ENCODE measurements at places on chromosomes 5 and 9.

DNA sequence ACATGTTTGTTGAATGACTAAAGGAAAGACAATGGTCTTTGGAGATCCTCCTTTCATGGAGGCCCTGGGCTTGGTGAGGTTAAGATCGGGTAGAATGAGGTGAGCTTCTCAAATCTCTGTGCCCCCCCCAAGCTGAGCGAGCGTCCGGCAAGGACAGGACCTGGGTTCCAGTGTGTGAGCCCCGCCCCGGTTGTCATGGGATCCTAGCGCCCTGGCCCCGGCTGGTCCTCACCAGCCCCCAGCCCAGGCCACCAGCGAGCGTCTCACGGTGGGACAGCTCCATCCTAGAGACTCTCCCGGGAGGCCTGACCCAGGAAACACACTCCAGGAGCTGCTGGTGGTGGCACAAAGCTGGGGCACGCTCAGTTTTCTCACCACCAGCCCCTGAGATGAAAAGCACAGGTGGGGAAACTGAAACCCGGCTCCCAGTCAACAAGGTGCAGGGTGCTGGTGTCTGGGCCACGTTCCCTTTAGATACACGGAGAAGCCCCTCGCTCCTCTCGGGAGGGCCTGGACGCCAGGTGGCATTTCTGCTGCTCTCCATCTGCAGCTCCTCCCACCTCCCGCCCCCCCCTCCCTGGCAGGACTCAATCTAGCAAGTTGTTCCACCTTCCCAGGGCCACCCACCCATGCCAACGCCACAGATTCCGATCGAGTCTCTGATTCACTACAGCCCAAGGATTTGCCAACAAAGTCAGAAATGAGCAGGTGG is 131.3 kb upstream of the PPP1R26 start:
- DNase-seq: no peak

DNA sequence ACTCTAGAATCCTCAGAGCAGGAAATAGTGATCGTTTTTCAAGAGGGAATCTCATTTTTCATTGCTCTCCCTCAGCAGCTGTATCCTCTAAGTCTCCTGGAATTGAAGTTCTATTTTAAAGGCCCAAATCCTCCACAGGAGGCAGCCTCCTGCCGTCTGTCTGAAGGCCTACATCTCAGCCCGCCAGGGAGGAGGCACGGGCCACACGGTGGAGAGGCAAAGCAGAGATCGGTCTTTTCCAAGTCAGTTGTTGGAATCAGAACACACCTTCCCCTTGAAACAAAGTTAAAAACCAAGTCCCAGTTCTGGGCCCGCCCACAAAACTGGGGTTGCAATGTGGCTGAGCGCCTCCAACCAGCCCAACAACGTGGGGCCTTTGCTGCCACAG is 68.7 kb downstream of the RAPGEF1 start:
- no peak for DNase-seq

GRCh38 chr5:173232499-173233346 is 2.3 kb downstream of the NKX2-5 start:
- DNase-seq: no peak

- no peak for DNase-seq
These were observed 174.9 kb upstream of the PUM3 start for GRCh38 chr9:3018691-3019230.

GRCh38 chr9:33375841-33376321 is 26.5 kb downstream of the AQP7 start:
- no peak for DNase-seq

DNA sequence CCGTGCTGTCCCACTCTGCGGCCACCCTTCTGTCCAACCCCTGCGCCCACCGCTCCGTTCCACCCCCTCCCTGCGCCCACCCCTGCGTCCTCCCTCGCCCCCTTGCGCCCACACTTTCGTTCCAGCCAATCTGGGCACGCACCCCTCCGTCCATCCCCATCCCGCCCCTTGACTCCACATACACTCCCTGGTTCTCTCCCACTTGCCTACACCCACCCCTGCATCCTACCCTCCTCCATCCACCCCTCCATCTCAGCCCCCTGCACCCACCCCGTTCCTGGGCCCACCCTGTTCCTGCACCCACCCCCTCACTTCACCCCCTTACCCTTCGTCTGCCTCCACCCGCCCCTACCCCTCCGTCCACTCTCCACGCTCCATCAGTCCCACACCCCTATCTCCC is 7.0 kb downstream of the ADAMTS13 start:
- no peak for DNase-seq

DNA sequence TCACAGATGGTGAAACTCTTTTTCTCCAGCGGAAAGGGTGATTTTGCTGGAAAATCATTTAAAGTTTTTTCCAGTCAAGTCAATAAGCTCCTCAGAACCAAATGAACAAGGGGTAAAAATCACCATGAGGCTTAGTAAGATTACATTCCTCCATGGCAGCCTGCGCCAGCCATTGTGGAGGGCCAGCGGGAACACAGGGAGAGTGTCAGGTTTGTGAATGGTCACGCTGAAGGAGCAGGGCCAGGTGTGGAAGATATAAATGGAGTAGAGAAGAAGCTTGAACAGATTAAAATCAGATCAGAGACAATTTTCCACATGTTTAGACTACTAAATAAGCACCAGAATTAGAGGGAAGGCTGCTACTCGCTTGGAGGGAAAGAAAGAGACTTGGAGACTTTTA is 208.8 kb downstream of the NR3C1 start:
- no peak for DNase-seq

DNA sequence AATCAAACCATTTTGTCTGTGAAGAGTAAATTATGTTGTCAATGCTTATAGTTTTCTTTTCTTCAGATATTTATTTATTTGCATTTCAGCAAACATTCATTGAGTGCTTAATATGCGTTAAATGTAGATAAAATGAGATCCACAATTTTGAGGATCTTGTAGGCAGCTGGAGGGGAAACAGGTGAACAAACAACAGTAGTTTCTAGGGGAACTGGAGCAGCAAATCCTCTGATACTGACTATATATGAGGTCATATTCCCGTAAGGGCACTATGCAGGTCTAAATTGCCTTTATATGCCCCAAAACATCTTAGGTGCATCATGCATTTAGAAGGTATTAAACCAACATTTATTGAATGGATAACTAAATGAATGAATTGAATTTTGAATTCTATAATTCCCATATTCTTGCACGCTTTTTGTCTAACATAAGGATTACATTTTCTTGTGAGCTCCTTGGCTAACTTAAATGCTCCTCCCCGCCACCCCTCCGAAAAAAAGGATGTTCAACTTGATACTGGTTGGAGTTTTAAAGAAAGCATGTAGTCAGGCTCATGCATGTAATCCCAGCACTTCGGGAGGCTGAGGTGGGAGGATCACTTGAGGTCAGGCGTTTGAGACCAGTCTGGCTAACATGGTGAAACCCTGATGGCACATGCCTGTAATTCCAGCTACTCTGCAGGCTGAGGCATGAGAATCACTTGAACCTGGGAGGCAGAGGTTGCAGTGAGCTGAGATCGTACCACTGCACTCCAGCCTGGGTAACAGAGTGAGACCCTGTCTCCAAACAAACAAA is 299.8 kb downstream of the TMEM38B start:
- DNase-seq: no peak

DNA sequence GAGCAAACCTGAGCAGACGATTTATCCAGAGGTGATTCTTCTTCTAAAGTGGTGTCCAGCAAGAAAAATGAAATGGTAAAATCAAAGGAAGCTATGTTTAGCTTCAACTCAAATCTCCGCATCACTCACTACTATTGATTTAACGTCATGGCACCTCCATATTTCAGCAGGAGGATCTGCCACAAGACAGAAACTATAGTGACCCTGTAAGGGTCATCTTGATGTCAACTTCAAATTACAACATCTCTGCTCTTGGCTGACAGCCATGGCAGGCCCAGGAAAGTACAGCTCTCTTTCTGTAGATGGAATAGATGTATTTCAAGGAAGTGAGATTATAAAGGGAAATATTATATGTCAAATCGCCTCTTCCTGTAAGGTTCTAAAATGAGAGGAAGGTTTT is 10.1 kb upstream of the EFNA5 start:
- DNase-seq: no peak

DNA sequence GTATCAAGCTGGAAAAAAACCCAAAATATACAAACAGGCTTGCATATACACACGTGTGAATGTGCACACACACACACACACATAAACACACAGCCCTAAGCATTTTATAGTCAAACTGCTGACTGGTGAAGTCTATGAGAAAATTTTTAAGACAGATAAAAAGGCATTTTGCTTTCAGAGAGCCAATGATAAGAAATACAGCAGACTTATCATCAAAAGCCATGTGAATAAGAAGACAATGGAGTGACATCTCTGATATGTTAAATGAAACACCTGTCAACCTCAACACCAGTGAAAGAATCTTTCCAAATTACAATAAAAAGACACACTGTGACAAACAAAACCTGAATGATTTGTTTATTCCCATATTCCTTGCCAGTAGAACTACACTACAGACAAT is 233.3 kb downstream of the CDH9 start:
- DNase-seq: no peak

GRCh38 chr9:100884518-100884917 is 144.0 kb upstream of the PLPPR1 start:
- DNase-seq: no peak

DNA sequence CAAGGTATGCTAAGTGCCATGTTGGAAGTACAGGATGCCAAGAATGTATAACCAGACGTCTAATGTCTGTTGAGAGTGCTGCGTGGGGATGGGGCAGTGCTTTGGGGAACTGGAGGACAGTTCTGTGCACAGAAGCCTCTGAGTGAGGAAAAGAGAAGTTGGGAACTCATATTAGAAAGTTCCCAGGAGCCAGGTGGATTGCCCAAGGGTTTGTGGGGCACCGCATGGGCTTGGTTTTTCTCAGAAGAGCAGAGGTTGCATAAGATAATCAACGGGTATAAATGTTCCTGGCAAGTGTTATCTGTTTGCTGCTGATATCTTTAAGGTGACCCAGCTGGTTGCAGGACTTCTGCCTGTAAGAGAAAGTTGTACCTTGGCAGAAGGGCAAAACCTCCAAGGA is 13.1 kb downstream of the HRH2 start:
- no peak for DNase-seq

All from NCI-H460 (cell line).